Stimulated activated CD4-positive, alpha-beta T cell treated with anti-CD3 and anti-CD28 coated beads, Interleukin-4, amount 100 ng/mL, for 48 hours (primary cell): ENCODE measurements at places on chromosomes 5 and 9.

- no peak for DNase-seq
These were observed 260.4 kb downstream of the GABRB2 start for GRCh38 chr5:161286066-161286655.

GRCh38 chr9:89311346-89312221 lies 589 bp downstream of the CKS2 start:
- no peak for DNase-seq

GRCh38 chr5:4079831-4080230 lies 484.2 kb downstream of the IRX1 start:
- DNase-seq = no peak

DNA sequence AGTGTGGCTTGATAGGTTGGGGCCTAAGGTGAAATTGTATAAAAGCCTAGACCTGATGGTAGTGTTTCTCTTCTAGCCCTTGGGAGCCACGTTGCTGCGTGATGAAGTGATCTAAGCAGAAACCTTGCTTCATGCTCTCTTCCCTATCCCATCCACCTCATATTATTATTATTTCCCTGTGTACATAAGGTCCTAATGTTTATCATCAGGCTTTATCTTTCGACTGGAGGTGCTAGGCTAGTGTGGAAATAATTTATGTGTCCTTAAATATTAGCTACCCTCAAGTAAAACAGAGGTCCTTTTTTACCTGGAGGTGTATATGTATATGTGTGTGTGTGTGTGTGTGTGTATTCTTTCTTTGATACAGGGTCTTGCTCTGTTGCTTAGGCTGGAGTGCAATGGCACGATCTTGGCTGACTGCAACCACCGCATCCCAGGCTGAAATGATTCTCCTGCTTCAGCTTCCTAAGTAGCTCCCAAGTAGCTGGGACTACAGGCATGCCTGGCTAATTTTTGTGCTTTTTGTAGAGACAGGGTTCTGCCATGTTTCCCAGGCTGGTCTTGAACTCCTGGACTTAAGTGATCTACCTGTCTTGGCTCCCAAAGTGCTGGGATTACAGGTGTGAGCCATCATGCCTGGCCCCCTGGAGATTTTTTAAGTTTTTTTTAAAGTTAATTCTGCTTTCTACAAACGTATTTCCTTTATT lies 3.7 kb downstream of the UGCG start:
- no peak for DNase-seq
